ENCODE measurements at places on chromosomes 4 and X. TPM values are rescaled to one million over a fixed set of nuclear protein-coding genes. Genes with fewer than 3 reads are reported as not detected.

PITX2 gene
- polyA plus RNA-seq, result 2.1 TPM

GRCh38 chrX:70411475-70411874, 11.6 kb upstream of the GDPD2 start:
- DNase-seq, result no peak

GRCh38 chr4:6172093-6172926, 28.0 kb downstream of the JAKMIP1 start:
- DNase-seq, result no peak

DNA sequence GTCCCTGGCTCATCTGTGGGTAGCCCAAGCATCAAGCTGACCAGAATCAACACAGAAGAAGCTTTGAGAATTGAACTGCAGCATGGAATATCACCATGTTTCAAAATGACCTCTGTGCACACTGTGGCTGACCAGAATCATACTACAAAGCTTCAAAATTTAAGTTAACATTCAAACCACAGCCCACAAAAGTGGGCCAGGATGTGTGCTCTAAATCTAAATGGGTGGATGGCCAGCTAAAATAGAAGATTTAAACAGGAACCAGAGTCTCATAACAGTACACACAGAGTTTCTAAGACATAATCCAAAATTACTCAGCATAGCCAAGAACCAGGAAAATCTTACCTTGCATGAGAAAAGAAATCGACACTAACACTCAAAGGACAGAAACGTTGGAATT, 46.1 kb downstream of the KLF3 start:
- no peak for DNase-seq

Data from right renal pelvis (tissue), 4 donors.